ENCODE measurements at places on chromosomes 4 and X. TPM values are rescaled to one million over a fixed set of nuclear protein-coding genes. Genes with fewer than 3 reads are reported as not detected.

- DNase-seq: peak; percentile 34
These were observed 183.2 kb downstream of the FBXW7 start for GRCh38 chr4:152352622-152353116.

- DNase-seq: peak; percentile 56
These were observed 94.7 kb downstream of the SEL1L3 start for GRCh38 chr4:25767877-25768725.

- peak; percentile 79 for DNase-seq
These were observed 263.8 kb upstream of the RPS6KA3 start for GRCh38 chrX:20530406-20530921.

- DNase-seq: no peak
These were observed 703.5 kb downstream of the PDHA2 start for GRCh38 chr4:96543346-96543745.

DNA sequence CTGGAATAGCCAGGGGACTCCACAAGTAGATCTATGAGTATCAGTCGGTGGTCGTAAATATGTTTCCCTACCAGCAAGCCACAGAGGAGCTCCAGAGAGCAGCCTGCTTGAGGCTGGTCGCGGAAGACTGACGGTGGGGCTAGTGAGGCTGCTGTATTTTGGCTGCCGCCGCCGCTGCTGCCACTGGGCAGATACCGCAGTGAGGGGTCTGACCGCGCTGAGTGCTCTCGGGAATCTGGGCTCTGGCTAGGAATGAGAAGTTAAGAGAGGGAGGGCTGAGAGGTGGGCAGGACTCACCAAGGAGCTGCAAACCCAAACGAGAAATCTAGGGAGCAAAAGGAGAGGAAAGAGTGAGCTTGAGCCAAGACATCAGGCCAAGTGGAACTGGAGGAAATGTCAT lies at the start of gene EXOC1L:
EXOC1L (plus strand) TSS at position 157 of the 400 bp plus-strand sequence; CDS start at position 394, 237 bp downstream.
- DNase-seq: peak; percentile 35

- no peak for DNase-seq
These were observed 42.5 kb downstream of the RBM41 start for GRCh38 chrX:107076158-107076557.

DNA sequence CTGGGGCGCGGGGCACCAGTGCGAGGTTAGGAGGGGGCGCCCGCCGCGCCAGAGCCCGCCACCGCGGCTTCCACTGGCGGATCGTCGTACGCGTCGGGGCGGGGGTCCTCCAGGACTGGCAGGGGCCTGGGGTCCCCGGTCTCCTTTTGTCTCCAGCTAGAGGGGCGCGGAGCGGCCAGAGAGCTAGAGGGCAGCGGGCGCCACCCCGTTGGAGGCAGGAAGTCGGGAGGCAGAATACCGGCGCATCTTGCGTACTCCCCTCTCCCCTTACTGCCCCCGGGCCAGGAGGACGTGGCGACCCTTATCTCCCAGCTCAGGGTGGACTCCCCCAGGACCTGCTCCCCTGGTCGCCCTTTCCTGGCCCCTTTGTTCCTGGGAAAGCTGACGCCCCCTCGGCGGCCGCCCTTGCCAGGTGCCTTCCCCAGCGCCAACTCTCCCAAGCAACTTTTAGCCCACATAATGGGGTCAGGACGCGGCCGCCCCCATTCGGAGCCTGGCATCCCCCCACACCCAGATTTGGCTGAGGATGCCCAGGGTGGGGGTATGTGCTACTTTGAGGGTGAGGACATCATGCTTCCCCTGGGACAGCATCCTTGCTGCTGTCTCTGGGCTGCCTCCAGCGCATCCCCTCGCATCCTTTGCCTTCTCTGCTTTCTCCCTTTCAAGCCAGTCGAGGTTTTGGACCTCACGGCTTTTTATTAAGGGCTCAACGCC lies 933 bp downstream of the CNKSR2 start:
- DNase-seq: peak; percentile 18

DNA sequence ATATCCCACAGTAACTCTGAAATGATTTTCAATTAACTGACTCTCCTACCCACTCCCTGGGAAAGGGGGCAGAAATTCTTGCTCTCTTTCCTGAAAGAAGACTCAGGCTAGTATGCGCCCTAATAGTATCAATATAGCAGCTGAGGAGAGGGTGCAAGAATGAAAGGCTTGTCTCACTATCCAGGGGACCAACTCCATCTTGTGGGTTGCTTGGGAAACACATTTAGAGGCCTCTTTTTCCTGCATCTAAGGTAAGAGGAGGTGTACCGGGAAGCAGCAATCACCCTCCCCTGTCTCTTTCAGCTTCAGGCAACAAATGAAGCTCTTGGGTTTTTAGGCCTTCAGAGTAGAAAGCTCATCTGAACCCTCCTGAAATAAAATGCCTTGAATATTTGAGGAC lies 11.3 kb downstream of the TMEM255A start:
- DNase-seq: no peak

DNA sequence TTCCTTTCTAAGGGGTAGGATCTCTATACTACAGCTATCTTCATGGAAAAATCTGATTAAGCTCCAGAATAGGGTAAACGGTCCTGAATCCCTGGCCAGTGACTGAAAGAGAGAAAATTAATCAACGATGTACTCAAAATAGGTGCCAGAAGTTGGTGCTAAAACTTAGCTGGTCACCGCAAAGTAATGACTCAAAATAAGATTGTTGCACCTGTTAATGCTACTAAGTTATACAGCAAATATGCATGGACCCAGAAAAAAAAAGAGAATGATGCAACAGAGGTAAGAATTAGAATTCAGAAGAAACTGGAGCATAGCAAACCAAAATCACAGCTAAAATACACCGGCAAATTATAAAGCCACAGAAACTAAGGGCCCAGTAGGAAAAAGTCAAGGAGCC lies 239.7 kb upstream of the FAM241A start:
- no peak for DNase-seq

DNA sequence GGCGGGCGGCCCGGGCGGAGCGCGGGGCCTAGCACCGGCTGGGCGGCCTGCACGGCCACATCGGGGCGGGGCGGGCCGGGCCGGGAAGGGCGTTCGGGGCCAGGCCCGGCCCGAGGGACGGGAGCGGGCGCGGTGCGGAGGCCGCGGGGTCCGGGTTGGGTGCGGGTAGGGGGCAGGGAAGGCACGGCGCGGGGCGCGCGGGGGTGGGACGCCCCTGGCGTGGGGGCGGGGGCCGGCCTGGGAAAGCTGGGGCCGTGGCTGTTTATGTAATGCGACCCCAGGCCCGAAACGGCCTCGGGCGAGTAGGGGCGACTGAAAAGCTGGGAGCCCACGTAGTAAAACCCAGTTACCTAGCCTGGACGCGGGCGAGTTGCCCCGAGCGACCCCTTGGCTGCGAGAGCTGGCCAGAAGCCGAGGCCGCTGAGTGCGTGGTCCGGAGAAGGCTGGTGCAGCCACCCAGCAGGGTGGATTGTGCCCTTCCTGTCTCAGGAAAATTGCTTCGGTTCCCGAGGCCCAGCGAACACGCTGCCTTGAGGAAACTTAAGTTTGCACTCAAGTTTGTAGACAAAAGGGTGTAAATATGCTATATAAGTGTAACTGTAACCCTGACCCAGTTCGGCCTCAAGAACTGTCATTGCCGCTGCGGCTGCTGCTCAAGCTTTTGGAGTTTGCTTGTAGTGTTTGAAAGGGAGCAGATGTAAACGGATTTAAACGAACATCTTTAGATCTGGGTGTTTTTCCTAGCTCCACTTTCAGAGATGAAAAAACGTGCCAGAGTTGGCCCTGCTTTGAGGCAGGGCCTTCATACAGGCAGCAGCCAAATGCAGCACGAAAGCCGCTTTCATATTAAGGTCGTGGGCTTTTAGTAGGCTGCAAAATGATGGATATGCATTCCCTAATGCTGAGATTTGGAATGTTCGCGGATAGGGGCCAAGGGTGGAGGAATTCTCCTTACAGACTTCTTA lies 674 bp downstream of the SEC24B start:
- peak; percentile 27 for DNase-seq

Gene NPY5R
- 0.12 TPM for total RNA-seq

Gene H2BW2
- 0.20 TPM for total RNA-seq

Gene GSX2
- not detected for total RNA-seq

Gene CFAP47
- total RNA-seq: 0.75 TPM

Gene GJB1
- total RNA-seq: 12.4 TPM

Gene CXCL10
- not detected for total RNA-seq

Gene ADH7
- total RNA-seq: not detected

Gene TEX13D
- total RNA-seq: 1.9 TPM

Gene RIBC1
- total RNA-seq: 1.5 TPM

Gene GAGE12J
- total RNA-seq: not detected

Gene MAP7D2
- total RNA-seq: 6.5 TPM

Gene SMIM10
- 2.6 TPM for total RNA-seq

Gene SGMS2
- 1.6 TPM for total RNA-seq

Gene IL21
- not detected for total RNA-seq

Data from neural crest cell (in vitro differentiated cells).